Activated CD4-positive, alpha-beta T cell treated with anti-CD3 and anti-CD28 coated beads, Interleukin-2, amount 50 U/mL, for 1 hour (primary cell): ENCODE measurements at places on chromosomes 7 and 10.

DNA sequence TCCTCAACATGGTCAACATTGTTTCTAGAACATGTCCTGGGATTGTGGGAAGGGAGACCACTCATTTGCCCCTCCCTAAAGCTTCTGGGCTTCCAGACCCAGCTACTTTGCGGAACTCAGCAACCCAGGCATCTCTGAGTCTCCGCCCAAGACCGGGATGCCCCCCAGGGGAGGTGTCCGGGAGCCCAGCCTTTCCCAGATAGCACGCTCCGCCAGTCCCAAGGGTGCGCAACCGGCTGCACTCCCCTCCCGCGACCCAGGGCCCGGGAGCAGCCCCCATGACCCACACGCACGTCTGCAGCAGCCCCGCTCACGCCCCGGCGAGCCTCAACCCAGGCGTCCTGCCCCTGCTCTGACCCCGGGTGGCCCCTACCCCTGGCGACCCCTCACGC, at the start of gene EPO:
EPO (plus strand) TSS at position 190 of the 392 bp plus-strand sequence. CDS start 513 bp downstream, outside the sequence.
- no peak for DNase-seq

DNA sequence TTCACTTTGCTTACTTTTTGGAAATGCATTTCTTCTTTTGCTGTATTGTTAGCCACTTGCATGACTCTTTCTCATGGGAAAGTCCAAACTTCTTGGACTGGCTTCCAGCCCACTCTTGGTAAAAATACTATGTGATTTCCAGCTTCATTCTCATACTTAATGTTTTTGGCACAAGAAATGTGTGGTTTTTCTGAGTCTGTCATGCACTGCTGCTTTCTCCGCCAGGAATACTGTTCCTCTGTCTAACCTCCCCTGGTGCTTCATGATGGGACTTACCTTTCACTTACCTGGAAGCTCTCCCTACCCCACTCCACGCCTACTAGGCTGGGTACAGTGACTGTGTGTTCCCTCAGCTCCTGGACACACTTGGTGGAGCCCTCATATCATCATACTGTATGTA, 18.7 kb downstream of the MGAM2 start:
- no peak for DNase-seq

GRCh38 chr10:7787857-7788638, at the start of the genes ATP5F1C and KIN:
TSS of gene ATP5F1C (plus strand) at chr10:7788177. CDS start at chr10:7788208, 31 bp downstream.
TSS of gene KIN (minus strand) at chr10:7787993. CDS start at chr10:7787933, 60 bp downstream.
- DNase-seq: peak; percentile 97

GRCh38 chr10:7300384-7300971, 110.4 kb downstream of the SFMBT2 start:
- DNase-seq: no peak

DNA sequence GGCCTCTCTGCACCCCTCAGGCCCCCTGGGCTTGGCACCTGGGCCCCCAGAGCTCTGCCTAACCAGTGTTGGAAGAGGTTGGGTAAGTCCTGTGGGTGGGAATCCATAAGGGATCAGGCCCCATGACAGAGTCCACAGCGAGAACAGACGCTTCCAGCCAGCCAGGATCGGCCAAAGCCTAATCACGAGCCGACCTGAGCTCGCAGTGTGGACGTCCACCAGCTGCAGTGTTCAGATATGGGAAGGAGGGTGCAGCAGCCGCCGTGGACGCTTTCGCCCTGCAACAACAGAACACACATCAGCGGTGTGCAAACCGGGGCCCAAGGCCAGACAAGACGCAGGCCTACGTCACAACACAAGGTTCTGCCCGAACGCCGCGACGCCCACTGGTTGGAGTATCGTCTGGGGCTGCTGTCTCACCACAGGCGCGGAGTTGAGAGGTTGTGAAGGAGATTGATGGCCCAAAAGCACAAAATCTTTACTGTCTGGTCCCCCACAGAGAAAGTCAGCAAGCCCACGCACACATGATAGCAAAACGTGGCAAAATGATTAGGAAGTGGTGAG, 102.1 kb downstream of the FOXL3 start:
- DNase-seq: no peak

- no peak for DNase-seq
Observed at GRCh38 chr7:123602648-123603047, 1.0 kb downstream of the ASB15 start.

DNA sequence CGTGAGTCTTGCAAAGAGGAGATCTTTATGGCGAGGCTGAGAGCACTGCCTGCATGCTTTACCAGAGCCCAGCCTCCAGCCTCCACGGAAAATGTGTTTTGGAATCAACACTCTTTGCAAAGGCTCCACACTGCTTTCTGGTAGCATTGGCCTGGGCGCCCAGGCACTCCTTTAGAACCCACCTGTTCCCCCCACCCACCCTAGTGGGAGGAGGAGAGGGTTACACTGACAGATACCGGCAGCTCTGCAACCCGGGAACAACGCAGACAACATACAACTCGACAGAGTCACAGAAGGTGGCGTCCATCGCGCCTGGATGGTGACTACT, 5.5 kb upstream of the MNX1 start:
- no peak for DNase-seq

- DNase-seq: no peak
Observed at GRCh38 chr10:61063901-61064300, 119.9 kb upstream of the RHOBTB1 start.

DNA sequence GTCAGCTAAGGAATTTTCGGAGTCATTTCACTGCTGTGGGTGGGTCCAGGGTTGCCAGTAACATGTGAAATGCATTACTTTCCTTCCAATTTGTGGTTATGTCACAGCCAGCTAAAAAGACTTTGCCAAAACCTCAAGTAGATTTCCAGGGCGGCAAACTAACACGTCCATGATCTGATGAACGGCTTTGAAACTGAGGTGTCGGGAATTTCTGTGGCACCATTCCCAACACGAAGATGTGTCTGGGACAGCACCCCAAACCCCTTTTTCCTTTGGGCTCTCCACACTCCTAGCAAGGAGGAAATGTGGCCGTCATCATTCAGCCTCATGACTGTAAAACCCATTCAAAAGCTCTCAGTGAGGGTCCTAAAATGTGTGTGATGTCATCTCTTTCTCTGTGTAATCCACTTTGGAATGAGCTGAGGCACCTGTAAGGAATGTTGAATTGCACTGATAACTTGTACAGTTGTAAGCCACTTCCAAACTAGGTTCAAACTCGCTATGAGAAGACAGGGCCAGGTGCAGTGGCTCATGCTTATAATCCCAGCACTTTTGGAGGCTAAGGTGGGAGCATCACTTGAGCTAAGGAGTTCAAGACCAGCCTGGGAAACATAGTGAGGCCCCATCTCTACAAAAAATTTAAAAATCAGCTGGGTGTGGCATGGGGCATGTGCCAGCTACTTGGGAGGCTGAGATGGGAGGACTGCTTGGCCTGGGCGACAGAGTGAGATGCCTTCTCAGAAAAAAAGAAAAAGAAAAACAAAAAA, 146.1 kb upstream of the FRMD4A start:
- no peak for DNase-seq

DNA sequence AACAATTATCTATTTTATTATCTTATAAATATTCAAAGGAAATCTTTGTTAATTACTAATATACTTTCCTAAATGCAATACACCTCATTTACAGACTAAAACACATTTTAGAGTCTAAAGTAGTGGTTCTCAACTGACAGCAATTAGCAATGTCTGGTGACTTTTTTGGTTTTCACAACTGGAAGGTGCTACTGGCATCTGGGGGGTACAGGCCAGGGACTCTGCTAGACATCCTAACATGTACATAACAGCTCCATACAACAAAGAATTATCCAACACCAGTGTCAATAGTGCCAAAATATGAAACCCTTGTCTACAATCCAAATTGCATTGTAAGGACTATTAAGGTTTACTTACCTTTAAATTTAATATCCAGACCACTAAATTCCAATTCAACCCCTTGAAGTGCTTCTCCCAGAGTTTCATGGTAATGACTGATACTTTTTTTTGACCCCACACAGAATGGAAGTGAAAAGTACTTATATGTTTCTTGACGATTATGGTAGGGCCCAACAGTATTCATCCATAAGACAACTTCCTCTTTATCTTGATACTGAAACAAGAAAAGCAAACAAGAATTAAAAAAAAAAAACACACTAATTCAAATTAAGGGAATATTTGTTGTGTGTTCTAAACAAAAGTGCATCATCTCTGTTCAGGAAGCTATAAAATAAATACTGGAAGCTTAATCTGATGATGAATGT, 10.4 kb downstream of the TM9SF3 start:
- no peak for DNase-seq

GRCh38 chr10:122263971-122264370, 7.1 kb upstream of the BTBD16 start:
- DNase-seq: no peak

- DNase-seq: no peak
Observed at GRCh38 chr10:67818323-67818722, 19.7 kb downstream of the DNAJC12 start.

DNA sequence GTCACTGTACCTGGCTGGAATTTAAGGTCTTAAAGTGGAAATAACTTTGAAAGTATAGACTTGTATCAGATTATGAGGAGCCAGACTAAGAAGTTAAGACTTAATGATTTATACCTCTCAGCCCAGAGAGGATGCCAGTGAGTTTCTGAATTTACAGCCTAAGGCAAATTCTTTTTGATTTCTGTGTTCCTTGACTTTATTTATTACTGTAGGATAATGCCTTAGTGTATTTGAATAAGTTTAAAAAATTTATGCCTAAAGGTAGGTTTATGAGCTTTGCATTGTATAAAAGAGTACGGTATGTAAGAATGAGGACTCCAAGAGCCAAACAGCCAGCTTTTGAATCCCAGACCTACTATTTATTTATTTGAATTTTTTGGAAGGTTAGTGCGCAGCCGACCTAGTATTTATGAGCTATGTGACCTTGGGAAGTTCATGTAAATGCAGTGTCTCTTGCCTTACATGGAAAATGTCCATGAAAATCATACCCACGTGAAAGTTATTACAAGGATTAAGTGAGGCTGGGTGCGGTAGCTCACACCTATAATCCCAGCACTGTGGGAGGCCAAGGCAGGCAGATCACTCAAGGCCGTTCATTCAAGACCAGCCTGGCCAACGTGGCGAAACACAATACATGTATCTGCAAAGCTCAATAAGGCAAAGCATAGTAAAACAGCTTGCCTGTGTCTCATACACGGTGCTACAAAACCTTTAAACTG, 174.6 kb downstream of the AUTS2 start:
- no peak for DNase-seq

GRCh38 chr7:67825356-67825755, 828.7 kb downstream of the TYW1 start:
- DNase-seq: no peak

DNA sequence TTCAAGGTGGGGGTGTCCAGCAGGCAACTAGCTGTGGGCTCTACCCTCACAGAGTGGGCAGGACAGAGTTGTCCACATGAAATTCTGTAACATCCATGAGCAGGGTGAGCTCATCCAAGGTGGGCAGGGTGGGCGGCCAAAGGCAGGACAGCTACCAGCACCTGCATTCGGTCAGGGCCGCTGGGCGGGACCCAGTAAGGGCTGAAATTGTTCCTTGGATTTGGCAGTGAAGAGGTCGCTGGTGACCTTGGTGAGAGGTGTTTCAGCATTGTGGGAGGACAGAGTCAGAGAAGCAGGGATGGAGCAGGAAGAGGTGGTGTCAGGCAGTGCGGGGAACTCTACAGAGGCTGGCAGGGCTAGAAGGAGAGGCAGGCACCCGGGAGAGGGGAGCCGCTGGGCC, 23.9 kb downstream of the ADCYAP1R1 start:
- no peak for DNase-seq

DNA sequence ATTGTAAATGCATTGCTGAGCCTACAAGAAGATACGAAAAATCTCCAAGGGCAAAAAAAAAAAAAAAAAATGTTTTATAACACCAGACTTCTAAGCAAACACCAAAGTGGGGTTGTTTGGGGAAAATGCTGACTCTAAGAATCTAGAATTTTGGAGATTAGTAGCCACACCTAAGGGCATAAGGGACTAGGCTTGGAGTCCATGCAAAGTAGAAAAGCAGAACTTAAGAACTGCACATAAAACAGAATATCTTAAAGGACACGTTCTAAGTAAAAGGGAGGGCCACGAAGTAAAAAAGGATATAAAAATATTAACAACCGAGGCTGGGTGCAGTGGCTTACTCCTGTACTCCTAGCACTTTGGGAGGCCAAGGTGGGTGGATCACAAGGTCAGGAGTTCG, 269.8 kb upstream of the AUTS2 start:
- DNase-seq: no peak

GRCh38 chr10:110701617-110701971, 57.5 kb downstream of the RBM20 start:
- DNase-seq: no peak

DNA sequence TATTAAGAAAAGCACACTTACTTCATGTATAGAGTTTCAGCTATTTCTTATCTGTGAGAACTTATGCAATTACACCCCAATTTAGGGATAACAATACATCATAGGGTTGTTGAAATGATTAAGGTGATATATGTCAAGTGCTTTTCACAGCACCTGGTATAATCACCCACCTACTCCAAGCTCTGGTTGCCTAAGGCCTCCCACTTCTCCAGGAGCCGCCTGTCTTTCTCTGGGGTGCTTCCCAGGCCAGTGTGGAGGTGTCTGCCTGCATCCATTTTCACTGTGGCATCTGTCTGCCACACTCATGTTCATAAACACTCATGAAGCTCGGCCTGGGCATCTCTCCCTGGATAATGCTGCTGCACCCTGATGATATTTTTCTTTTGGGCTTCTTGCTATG, 250.3 kb downstream of the STK31 start:
- no peak for DNase-seq

GRCh38 chr10:124913167-124913566, 28.8 kb upstream of the ZRANB1 start:
- no peak for DNase-seq

- no peak for DNase-seq
Observed at GRCh38 chr10:69685802-69686585, 55.9 kb downstream of the FAM241B start.

GRCh38 chr10:113284635-113285034, 268.2 kb upstream of the HABP2 start:
- no peak for DNase-seq

DNA sequence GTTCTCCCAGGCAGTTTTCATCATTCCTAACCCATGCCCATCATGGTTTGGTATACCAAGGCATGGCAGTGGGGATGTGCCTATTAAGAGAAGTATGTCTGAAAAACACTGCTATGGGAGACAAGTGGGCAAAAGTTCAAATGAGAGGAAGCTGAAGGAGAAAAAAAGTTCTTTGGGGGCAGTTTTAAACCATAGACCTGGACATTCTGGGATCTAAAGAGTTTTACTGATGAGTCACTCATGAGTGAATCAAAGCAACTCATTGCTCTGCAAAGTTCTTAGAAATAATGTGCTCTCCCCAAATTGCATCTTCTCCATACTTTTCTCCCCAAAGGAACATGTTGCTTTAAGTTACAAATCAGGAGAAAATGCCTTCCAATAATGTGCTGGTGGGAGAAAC, 256.9 kb upstream of the MTPN start:
- DNase-seq: no peak

- no peak for DNase-seq
Observed at GRCh38 chr7:84446991-84447480, 252.4 kb upstream of the SEMA3A start.

DNA sequence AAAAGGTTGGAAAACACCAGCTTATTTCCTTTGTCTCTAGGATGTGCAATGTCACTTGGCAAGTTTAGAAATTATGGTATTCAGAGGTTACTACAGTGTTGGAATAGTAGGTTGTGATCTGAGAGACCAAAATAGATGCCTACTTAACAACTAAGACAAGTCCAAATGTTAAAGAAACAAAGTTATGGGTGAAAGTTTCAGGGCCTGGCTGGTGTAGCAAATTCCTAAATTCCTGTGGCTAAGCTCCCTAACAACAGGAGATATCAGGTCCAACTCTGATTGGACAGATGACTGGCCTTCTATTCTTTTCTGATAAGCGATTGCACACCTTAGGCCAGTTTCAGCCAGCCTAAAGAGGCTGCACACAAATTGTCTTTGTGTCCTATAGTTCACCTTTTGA, 873.5 kb downstream of the REEP3 start:
- no peak for DNase-seq
